Natural killer cell (primary cell): ENCODE measurements at places on chromosomes 4 and X.

DNA sequence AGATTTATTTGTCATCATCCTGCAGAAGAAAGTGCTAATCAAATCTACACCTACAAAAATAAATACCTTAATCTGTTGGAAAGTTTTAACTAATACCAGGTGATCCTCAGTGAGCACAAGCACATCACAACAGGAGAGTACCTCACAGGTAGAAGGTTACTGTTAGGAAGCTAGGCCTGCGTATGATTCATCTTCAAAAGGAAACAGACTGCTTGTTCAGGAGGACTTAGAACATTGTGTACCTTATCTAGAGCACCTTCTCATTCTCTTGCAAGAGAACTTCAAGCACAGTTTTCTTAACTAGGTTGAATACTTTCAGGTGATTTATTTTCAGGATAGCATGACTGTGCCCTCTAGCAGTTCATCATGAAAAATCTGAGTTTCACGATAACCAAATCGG, 54.2 kb downstream of the MND1 start:
- no peak for DNase-seq

GRCh38 chr4:24053934-24054333, 164.1 kb upstream of the PPARGC1A start:
- DNase-seq = no peak

- no peak for DNase-seq
Observed at GRCh38 chr4:77006753-77007353, 57.3 kb downstream of the SEPTIN11 start.

GRCh38 chrX:14630733-14631132, 101.4 kb downstream of the GLRA2 start:
- no peak for DNase-seq

GRCh38 chr4:47519239-47519883, 34.3 kb downstream of the ATP10D start:
- no peak for DNase-seq

- no peak for DNase-seq
Observed at GRCh38 chr4:8135666-8136065, 22.9 kb downstream of the ABLIM2 start.
